ENCODE measurements at places on chromosomes 4 and X.

GRCh38 chr4:132275583-132276121, 873.4 kb upstream of the PCDH10 start:
- no peak for DNase-seq

DNA sequence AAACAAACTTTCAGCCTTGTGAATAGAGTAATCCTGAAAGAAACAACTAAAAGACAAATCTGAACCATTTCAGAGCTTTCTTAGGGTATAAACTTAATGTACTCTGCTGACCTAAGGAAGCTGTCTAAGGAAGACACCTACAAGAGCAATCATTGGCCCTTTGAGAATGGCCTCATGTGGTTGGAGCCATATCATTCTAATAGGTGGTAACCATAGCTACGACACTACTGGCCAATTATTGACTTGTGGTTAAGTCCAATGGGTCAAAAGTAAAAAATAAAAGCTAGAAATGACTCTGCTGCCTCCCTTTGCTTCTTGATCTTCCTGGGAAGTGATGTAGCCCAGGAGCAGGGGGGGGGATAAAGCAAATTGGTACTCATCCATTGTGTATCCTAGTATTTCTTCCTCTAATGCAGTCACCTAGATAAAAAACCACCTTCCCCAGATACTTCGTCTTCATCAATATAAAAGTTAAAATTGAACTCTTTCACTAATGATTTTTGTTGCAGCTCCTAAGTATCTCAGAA, 547.0 kb downstream of the ARAP2 start:
- DNase-seq, result no peak

DNA sequence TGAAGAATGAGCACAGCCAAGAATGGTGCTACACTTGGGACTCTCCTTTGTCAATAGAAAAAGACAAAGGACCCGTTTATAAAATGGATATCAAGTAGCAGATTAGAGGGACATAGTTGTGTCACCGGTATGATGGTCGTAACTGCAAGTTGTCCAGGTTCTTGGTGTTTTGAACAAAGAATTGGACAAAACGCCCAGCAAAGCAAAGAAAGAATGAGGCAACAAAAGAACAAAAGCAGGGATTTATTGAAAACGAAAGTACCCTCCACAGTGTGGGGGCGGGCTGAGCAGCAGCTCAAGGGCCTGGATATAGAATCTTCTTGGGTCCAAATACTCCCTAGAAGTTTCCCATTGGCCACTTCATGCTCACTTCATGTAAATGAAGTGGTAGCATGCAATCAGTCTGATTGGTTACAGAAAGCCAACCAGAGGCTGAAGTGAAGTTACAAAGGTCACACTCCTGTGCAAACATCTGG, 54.7 kb downstream of the SHROOM3 start:
- DNase-seq, result no peak

DNA sequence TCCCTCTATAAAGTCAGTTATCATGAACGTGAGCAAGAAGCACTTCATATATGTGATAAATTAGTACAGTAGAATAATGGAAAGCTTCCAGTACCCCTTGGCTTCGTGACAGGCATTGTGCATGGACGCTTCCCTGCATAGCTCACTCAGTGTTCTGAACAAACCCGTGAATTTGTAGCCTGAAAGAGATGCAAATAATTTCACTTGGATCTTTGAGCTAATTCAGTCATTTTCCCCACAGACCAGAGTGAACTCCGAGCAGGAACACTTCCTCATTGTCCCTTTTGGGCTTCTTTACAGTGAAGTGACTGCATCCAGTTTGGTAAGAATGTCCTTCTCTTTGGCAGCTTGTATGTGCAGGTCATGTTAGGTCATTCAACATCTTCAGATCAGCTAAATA, 50.1 kb downstream of the ADD1 start:
- DNase-seq, result no peak

DNA sequence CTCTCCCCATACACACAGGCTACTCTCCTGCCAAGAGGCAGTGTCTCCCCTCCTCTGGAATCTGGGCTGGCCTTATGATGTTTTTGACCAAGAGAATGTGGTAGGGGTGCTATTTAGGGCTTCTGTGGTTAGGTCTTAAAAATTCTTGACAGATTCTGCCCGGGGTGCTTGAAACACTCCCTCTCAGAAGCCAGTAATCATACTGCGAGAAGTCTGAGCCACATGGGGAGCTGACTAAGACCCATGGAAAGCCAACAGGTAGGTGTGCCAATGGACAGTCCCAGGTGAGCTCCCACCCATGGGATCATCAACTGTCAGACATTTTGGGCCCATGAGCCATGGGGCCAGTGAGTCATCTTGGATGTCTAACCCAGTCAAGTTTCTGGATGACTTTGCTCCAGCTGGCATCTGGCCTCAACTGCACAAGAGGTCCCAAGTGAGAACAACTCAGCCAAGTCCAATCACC, 315.7 kb downstream of the FBXW7 start:
- no peak for DNase-seq

DNA sequence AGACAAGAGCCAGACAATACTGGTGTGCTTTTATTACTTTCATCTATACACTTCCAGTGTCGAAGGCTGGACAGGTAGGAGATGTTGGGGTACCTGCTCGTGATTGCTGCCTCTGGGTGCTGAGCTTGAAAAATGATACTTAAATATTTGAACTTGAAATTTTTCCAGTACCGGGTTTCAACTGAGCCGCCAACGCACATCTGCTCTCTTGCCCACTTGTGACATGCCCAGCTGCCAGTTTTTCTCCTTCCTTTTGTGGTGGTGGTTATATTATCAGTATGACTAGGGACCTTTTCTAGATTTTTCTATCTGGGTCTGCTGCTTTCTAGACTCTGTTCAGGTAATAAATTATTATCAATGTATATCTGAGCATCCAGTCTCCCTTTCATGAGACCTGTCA, 3.4 kb downstream of the OGT start:
- no peak for DNase-seq

DNA sequence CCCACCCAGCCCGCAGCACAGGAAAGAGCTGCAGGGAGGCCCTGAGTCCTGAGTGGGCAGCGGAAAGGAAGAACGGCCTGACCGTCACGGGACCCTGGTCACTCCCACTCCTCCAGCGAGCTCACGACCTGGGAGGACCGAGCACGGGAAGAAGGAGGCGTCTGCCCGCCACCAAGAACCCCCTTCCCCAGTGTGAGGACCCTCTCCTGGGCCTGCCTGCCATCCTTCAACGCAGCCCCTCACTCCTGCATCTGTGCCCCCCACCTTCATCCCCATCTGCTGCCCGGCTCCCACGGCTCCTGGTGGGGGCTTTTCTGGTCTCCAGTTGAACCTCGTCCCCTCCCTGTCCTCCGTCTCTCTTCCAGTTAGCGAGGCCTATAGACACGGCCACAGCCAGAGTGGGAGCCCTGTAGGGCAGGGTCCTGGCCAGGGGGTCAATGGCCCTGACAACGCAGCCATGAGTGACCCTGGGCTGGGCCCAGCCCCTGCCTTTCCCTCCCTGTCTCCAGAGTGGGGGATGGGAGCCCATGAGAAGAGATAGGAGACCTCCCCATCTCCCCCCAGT, 41.3 kb upstream of the MXD4 start:
- DNase-seq, result no peak

DNA sequence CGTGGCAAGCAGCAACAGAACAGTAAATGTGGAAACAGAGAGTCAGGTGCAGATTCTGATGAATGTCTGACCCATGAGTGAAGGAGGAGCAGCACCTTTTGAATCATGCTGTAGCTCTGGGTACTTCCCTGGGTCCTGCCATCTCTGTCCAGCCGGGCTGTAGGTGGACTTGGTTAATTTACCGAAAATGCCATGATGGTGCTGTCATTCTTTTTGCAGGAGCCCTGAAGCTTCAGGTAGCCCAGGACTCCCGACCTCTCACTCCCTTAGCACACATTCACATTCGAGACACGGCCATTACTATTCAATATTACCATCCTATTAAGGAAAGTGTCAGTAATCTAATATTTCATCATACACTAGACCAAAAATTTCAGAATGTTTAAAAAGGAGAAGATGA, 320.9 kb downstream of the STK32B start:
- DNase-seq, result no peak

DNA sequence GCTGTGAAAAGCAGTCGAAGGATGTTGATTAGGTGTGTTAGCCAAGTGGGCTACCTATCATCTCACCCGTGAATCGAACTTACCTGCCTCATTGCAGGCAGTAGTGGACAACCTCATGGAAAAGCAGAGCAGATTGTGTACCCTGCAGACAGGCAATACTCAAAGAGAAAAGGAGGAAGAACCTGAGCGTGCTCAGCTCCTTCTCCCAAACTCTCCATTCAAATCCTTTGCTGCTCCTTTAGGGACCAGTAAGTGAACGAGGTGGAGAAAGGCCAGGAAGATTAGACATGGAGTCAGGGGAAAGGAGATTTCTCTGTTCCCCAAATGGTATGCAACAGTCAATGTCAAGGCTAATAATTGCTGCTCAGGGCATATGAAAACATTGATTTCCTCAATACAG, 45.2 kb upstream of the ELF2 start:
- no peak for DNase-seq

DNA sequence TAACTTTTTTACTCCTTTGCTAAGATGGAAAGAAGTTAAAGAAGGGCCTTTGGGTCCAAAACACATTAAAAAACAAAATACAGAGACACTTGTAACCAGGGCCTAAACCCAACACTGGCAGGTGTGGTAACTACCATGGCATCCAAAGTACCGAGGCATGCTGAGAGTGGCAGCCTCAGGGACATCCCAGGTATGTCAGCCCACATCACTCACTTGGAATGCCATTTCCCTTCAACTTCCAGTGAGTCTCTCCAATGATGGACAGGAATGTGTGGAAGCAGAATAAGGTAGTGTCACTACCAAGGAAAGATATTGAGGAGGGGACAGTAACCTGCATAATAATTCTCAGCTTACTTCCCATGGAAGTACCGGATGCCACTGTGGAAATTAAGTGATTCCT, 79.5 kb upstream of the SCOC start:
- DNase-seq, result no peak

DNA sequence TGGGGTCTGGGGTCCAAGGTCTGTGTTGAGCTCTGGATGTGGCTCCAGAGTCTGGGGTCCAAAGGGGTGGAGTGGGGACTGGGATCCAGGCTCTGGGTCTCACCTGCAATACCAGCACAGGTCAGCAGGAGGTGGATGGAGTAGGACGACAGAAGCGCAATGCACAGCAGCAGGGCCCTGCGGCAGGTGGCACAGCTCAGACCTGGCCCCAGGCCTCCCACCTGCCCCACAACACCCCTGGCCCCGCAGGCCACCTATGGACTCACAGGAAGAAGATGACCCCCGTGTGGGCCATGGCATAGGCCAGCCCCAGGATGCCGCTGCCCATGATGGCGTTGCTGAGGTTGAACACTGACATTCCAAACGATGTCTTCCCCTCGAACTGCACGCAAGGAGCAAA, 3.4 kb downstream of the SLC38A5 start:
- no peak for DNase-seq

GRCh38 chrX:57178605-57179004, 41.4 kb upstream of the SPIN2A start:
- no peak for DNase-seq

- no peak for DNase-seq
These were observed 37.4 kb downstream of the CYTL1 start for GRCh38 chr4:4981827-4982226.

DNA sequence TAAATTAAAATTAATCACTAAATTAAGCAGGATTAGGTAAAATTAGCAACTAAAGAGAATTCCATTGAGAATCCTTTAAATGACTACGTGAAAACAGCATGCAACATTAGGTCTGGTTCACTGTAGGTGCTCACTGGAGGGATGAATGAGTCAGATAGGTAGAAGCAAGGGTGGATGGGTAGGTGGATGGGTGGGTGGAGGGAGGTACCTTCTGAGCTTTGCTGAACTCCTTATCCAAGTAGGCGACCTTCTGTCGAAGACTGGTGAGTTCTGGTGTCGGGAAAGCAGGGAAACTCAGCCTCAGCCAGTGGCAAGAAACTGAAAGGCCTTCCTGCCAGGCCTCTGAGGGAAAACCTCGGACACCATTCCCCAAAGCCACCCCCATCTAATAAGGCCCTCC, 3.0 kb downstream of the GRIPAP1 start:
- no peak for DNase-seq

DNA sequence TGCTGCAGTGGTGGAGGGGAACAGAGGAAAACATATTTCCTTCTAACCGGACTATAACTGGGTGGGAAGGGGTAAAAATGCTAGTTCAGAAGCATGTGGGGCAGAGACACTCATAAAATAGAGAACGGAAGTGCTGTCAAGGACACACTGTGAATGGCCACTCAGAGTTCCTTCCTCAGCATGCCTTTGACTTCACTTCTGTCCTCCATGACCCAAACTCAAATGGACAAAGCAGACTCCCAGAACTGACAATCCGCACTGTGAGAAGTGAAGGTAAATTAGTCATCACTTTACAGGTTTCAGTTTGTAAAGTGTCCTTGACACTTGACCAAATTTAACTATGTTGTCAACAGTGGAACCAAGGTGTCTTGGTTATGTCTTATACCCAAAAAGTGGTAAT, 30.2 kb upstream of the ELF2 start:
- DNase-seq, result no peak

DNA sequence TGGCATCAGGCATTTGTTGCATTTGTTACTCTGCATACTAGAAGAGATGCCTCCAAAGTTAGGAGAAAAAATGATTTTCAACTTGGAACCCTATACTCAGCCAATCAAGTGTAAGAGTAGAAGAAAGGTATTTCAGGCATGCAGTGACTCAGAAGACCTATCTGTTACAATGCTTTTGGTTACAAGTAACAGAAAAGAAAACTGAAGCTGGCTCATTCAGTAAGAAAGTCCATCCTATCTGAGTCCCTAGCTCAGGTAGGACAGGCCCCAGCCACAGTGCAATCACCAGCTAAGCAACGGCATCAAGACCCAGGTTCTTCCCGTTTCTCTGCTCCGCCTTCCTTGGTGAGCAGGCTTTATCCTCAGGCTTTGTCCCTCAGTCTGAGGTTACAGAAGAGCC, 23.3 kb downstream of the MECP2 start:
- no peak for DNase-seq

DNA sequence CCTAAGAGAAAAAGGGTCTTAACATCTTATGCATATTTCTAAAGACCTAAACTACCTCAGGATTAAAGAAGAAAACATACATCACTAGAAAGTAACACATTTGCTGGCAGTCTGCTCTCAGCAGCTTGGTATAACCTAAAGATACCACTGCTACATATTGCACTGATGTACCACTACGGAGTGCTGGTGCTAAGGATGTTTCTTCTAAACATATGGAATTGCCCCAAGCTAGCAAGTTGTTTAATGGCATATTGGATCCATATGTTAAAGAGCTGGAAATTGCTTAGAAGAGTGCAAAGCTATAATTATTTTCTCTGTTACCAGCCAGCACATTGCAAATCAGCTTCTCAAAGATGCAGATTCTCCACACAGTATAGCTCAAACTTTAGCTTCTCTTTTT, 436.5 kb upstream of the GALNTL6 start:
- no peak for DNase-seq

Measured in ecto neural progenitor cell (in vitro differentiated cells).